ENCODE measurements at places on chromosomes 5 and 9.

DNA sequence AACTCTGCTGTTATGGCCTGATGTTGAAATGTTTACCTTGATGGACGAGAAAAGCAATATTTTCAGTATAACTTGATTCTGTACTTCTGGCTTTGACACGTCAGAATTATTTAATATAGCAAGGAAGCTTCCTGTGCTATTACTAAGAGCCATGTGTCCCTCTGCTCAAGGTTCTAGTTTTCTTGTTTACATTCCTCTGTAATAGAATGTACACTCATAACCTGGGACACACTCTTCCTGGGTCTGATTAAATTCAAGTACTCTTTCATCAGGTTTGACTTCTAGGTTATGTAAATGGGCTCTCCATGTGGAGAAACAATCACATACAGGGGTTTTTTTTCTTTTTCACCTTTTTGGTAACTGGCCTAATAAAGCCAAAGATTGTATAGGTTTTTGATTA lies 33.1 kb downstream of the GTF3C4 start:
- DNase-seq: no peak

DNA sequence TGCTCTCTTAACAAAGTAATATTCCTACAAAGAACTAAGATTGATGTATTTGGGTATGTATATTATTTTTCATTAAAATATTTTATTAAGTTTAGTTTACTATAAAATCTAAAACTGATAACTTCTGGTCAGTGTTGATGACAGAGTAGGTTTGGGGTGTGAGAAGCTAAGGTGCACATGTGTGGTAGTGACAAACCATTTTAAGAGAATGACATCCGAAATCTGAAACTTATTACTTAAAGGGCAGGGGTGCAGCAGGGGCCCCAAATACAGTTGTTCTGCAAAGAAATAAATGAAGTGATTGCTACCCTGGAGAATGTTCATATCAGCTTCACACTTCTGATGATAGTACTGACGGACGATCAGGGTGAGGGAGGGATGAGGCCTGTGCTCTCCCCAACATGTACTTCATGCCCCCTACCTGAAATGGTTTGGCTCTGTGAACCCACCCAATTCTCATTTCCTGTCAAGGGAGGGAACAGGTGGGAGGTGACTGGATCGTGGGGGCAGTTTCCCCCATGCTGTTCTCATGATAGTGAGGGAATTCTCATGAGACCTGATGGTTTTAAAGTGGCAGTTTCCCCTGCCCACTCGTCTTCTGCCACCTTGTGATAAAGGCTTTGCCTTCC lies 125.3 kb upstream of the RFX3 start:
- DNase-seq: no peak

DNA sequence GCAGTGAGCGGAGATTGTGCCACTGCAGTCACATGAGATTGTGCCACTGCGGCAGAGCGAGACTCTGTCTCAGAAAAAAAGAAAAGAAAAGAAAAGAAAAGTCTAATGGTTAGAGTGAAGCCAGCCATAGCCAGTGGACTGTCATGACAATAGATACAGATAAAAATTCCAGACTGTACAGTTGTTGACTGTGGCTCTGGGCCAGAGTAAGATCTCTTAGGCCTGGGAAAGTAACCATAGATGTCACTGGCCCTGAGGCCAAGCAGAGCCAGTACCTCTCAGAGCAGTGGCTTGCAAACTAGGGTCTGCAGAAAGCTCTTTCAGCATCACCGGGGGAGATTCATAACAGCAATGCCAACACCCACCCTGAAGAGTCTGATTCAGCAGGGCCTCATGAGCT lies 44.1 kb upstream of the SUB1 start:
- DNase-seq: no peak

GRCh38 chr5:169701910-169702451 lies 64.9 kb downstream of the DOCK2 start:
- DNase-seq: no peak

DNA sequence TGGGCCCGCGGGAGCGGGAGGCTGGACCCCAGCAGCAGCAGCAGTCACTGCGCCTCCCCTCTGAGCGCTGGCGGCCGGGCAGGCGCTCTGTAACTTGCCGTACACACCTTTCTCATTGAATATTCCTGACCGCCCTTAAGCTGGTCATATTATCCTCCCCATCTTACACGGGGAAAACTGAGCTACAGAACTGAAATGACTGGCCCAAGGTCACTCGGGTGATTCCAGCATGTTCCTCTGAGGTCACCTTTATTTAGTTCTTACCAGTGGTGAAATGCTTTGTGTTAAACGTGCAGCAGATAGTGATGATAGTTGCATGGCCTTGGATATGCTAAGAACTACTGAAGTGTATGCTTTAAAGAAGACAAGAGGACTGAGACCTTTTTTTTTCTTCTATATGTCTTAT lies 607 bp downstream of the UQCRQ start:
- DNase-seq: no peak
